ENCODE measurements at places on chromosomes 1 and 21.

DNA sequence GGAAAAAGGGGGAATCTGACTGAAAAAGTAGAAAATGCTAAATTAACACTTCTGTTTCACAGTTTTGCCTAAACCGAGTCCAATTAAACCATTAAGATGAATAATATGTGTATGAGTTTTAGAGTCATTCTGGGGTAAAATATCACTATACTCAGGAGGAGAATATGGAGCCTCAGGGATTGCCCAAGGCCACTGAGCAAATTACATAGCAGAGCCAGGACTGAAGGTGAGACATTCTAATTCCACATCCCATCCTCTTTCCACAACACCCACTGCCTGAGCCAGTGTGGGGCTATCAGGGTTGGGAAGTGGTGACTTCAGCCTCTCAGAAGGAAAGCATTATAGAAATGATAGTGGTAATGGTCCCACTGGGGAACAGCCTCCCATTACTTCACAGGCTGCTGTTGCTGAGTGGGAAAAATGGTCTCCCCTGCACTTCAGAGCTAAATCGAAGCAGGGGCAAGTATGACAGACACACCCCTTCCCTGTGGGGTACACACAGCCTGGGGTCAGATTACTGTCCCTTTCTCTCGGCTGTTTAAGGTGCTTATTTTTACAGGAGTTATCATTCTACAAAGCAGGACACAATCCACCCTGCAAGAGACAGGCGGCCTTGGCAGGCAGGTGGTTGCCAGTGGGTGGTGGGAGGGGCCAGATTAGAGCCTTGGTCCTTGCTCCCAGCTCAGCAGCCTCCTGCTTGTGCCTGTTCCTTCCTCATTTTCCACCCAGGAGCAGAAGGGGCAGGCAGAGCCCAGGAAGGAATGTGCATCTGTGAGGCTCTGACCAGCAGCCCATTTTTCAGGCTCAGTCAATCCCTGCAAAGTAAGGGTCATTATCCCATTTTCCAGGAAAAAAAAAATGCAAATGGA, 9.5 kb upstream of the BCAR3 start:
- DNase-seq = no peak

DNA sequence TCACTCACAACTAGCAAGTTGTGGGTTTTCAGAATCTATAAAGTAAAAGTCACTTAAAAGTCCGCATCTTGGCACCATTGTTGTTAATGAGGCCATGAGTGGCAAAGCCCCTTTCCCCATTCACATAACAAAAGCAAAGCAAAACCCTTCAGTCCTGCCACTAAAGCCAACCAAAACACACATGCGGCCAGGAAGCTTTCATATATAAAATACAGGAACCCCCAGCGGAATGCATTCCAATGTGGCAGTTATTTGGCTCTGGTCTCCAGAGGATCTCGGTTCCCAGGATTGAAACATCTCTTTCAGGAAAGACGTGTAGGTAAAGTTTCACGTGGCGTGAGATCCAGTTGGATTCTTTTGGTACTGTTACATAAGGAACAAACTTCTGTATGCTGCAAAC, 2.5 kb upstream of the LBR start:
- DNase-seq = no peak

DNA sequence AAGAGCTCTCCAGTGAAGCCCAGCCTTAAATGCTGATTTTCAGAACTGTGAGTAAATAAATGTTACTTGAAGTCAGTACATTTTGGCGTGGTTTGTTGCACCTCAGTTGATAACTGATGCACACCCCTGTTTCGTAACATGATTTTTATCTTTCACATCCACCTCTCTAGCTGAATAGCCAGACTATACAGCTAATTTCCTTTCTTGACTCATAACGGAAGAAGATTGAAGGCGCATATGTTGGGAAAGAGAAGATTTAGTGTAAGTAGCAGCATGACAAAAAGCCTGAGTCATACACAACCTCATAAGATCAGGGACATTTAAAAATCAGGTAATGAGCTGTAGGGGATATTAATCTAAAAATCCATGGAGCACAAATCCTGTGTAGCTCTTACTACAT, 716.2 kb upstream of the ZP4 start:
- no peak for DNase-seq

DNA sequence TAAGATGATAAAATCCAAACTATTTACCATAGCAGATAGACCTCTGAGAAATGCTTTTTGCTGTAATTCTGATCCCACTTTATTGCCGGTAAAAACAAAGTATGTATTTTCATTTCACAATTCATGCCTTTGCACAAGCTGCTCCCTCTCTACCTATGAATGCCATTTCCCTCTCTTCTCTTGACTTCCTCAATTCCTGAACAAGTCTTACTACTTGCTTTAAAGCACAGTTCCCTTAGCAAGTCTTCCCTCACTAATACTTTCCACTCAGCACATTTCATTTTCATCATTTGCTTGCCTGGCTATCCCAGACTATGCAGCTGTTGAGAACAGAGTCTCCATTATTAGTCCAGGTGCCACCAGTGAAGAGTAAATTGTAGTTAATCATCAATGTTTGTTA, 13.8 kb downstream of the GPATCH2 start:
- no peak for DNase-seq

DNA sequence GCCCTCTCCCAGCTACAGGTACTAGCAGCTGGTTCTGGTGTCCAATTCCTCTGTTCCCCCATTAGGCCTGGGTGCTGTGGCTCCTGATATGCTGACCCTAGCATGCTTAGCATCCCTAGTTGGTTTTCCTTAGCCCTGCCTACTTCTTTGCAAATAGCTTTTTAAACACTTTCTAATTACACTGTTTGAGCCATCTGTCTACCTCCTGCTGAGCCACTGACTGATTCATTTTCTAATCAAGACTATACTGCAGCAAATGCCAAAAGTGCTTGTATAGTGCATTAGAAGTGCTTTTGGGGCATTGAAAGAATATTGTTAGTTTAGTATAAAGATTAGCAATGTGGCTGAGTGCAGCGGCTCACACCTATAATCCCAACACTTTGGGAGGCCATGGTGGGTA, 36.3 kb downstream of the ERICH3 start:
- DNase-seq = no peak

DNA sequence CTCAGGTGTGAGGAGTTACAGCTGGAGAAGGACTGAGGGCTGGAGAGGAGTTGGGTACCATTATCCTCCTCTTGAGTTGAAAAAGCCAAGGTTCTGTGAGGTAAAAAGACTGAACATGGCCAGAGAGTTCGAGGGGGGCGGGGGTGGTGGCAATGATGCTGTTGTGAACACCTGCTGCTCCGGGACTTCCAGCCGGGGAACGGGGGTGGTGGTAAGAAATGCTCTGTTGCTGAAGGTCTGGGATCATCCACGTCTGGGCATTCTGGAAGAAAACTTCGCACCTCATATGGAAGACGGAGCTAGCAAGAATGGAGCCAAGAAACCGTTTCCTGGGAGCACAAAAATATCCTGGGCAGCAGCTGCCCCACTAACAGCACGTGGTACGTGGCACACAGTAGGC, 20.1 kb upstream of the ALPL start:
- no peak for DNase-seq

GRCh38 chr1:20830378-20830777, 43.3 kb upstream of the HP1BP3 start:
- no peak for DNase-seq

- peak; percentile 46 for DNase-seq
Measured at GRCh38 chr1:63980740-63981407, 207.1 kb downstream of the ROR1 start.

- DNase-seq = peak; percentile 26
Measured at GRCh38 chr1:93844262-93845045, 34.6 kb downstream of the DNTTIP2 start.

- DNase-seq = no peak
Measured at GRCh38 chr1:212281590-212281989, 3.6 kb upstream of the PPP2R5A start.

DNA sequence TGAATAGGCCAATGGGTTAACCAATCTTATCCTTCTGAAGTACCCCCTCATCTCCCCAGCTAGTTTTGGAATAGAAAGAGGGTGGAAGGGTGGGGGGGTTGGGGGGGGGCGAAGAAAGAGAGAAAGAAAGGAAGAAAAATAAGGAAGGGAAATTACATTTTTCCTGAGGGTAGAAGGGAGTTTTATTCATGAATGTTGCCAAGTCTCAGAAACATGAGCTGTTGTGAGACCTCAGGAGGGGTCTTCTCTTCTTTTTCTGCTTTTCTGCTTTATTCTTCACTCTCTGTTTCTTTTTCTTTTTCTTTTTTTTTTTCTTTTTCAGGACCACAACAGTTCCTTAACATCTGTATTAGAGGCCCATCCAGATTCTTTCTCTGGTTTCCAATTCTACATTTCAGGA, 6.0 kb upstream of the TRIM67 start:
- no peak for DNase-seq

DNA sequence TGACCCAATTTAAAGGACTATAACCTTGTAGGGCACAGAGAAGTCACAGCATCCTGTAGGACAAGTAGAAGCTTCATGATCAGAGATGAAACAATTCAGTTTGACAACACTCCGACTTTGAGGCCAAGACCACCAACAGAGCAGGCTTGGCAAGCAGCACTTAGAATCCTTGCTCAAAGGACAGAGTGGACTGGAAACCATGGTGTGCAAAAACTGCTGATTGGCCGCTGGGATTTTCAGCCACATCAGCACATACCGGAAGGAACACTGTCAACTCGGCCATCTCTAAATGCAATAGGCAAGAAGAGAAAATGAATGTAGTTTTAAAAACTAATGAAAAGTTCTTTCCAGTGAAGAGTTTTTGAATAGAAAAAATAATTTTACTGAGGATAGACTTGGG, 92.0 kb upstream of the PRMT6 start:
- no peak for DNase-seq

DNA sequence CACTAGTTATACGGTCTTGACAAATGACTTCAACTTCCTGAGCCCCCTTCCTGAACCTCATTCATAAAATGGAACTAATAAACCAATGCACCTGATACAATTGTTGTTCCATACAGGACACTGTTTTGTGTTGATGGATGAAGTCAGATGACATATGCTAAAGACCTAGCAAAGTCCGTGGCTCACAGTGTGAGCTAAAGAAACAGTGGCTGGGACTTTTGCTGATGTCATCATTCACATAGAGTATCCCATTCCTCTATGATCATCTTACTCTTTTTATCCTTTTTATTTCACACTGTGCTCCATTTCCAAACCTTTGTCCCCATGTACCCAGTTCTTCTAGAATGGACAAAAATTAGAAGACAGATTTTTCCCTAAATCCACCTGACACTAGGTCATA, 83.7 kb upstream of the KAZN start:
- no peak for DNase-seq

DNA sequence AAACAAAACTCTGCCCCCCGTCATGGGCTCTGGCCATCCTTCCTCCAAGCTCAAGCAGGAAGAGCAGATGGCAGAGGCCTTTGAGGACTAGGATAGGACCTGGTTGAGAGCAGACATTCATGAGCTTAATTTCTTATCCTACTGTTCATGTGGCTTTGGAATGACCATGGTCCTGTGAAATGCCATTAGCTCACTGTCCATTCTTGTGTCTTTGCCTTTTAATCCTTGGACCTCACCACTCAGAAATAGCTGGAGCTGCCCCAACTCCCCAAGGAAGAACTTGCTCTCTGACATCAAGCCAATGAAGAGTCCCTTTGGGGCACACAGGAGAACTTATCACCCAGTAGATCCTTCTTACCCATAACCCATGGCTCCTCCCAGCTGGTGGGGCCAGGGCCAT, 11.6 kb upstream of the FAM20B start:
- no peak for DNase-seq

GRCh38 chr1:159915571-159916241, 9.6 kb downstream of the TAGLN2 start:
- DNase-seq = no peak

GRCh38 chr21:41210426-41211059, 42.6 kb downstream of the BACE2 start:
- no peak for DNase-seq

- DNase-seq = peak; percentile 35
Measured at GRCh38 chr21:32726839-32727686, 750 bp downstream of the SYNJ1 start.

- no peak for DNase-seq
Measured at GRCh38 chr1:109118089-109118488, 4.2 kb downstream of the ELAPOR1 start.

GRCh38 chr1:98045767-98046641, 125.2 kb upstream of the DPYD start:
- DNase-seq = no peak

GRCh38 chr1:185956881-185957280, 222.7 kb downstream of the HMCN1 start:
- no peak for DNase-seq

GRCh38 chr1:224237119-224237881, 54.3 kb downstream of the DEGS1 start:
- no peak for DNase-seq

DNA sequence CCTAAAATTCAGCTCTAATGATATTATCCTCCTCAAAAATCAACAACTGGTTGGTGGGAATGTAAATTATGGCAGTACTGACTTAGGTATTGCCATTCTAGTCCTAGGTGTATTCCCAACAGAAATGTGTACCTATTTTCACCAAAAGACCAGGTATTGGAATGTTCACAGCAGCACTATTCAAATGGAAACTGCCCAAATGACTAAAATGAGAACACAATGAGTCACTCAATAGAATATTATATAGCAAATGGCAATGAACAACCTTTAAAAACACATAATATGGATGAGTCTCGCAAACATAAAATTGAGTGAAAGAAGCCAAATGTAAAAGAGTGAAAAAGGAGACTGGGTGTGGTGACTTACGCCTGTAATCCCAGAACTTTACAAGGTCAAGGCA, 44.9 kb downstream of the GADD45A start:
- no peak for DNase-seq

DNA sequence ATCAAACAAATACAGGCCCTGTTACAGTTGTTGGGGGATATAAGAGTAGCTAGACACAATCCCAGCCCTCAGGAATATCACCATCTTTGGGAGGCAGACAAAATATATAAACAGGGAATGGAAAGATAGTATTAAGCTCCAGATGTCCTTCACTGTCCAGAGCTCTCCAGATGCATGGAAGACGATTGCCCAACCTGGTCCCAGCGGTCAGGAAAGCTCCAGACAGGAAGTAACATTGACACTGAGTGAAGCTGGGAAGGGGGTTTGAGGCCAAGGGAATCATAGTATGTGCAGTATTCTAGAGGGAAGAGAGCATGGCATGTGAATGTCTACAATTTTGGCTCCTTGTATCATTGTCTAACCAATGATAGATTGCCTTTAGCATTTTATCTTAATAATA, 173.9 kb upstream of the HOOK1 start:
- no peak for DNase-seq

DNA sequence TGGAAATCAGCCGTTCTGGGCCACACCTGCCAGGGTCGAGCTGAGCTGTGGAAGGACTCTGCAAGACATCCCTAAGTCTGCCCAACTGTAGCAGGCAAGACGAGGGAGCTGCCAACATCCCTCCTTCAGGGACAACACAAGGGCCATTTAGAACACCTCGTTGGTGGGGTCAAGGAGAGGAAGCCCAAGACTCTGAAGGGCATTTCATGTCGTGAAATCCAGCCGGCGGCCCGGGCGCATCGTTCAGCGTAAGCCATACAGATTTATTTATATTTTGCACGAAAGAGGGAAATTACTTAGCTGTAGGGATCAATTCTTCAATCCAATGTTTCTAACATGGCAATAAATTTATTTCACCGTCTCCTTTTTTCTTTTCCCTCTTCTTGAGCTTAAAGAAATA, 101.7 kb upstream of the ZC3H12A start:
- DNase-seq = no peak

- DNase-seq = no peak
Measured at GRCh38 chr1:201104141-201104540, 8.1 kb downstream of the CACNA1S start.
